ENCODE measurements at places on chromosomes 13 and 19. TPM values are rescaled to one million over a fixed set of nuclear protein-coding genes. Genes with fewer than 3 reads are reported as not detected.
A peak's percentile ranks its signal among the peaks of the same experiment; 100 is the strongest.

- no peak overlapping the region for H3K4me3 ChIP-seq
- peak overlapping the region; percentile 51 for H3K27ac ChIP-seq
- peaks cover 12% of the 10 kb centered on the region for H3K4me1 ChIP-seq
- no peak for DNase-seq
- H3K27me3 ChIP-seq, result no peaks in the 10 kb centered on the region
Measured at GRCh38 chr13:94312511-94313216, 166.8 kb downstream of the DCT start.

DNA sequence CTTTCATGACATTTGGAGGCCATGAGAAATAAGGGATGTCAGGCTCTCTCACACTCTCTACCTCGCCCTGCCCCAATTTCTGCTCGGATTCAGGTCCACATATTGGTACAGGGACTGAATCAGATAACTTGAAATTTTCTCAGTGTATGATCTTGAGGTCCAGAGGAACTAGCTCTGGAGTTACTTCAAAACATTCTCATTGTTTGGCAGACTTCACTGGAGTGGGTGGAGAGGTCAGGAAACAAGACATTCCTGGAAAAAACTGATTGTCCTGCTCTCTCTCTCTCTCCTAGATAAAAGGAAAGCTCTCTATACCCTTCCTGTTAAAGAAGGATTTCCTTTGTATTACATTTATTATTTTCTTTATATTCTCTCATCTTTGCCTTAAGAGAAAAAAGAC, 428.1 kb upstream of the DACH1 start:
- H3K27me3 ChIP-seq, result peaks cover 10% of the 10 kb centered on the region
- H3K36me3 ChIP-seq, result peaks cover 6% of the 10 kb centered on the region
- peaks cover 16% of the 10 kb centered on the region for H3K4me1 ChIP-seq
- no peak overlapping the region for H3K4me3 ChIP-seq

DNA sequence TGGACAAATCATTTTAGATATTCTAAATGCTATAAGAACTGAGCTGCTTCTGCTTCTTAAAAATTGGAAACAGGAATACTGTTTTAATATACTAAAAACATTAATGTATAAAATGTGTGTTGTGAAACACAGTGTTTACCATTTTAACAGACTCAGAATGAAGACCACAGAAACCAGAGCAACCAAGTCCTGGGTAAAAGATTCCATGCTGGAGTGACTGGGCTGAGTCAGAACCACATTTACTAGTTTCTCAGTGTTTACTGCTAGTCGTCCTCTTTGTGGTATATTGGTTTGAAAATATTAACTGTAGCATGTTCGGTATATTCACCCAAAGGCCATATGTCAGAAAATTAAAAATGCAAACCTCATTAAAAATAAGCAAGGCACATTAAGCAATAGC, 31.9 kb downstream of the ANKRD10 start:
- H3K4me1 ChIP-seq, result no peaks in the 10 kb centered on the region
- H3K27ac ChIP-seq, result no peak overlapping the region
- no peak for DNase-seq
- peaks cover 5% of the 10 kb centered on the region for H3K36me3 ChIP-seq
- H3K4me3 ChIP-seq, result no peak overlapping the region

DNA sequence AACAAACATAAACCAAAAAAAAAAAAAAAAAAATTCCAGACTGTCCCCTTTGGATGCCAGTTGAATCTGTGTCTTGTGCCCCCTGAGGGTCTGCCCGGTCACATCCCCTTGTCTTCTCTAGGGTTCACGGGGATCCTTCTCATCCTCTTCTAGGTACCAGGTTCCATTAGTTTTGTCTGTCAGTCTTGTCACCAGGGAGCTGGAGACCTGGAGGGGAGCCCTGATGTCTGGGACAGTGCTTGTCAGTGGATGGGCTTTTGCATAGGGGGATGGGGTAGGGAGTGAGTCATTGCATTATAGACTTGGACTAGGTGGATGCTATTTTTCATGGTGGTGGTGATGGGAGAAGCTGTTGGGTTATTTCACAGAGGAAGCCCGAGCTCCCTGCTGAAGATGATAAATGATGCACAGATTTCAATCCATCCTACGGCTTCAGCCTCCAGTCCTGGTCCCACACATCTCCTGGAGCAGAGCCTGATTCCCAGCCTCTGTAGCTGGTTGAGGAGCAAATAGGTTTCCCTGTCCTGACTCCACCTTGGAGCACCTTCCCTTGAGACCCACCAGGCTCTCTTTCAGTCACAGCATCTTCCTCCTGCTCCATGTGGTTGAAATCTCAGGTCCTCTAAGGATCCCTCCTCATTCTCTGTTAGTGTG, 26.0 kb downstream of the WTIP start:
- H3K27ac ChIP-seq, result no peak overlapping the region
- DNase-seq, result no peak
- H3K4me1 ChIP-seq, result no peaks in the 10 kb centered on the region
- no peaks in the 10 kb centered on the region for H3K27me3 ChIP-seq
- peaks cover 10% of the 10 kb centered on the region for H3K36me3 ChIP-seq

The SLC7A10 gene
- not detected for total RNA-seq

The SHC2 gene
- 2.8 TPM for total RNA-seq

The PTH2 gene
- not detected for total RNA-seq

The ZNF426 gene
- 13.2 TPM for total RNA-seq

All from MCF 10A (cell line).